Activated CD4-positive, alpha-beta T cell treated with anti-CD3 and anti-CD28 coated beads for 24 hours (primary cell): ENCODE measurements at places on chromosomes 16 and 17.

GRCh38 chr16:85474621-85475217 is 138.4 kb upstream of the GSE1 start:
- no peak for DNase-seq

DNA sequence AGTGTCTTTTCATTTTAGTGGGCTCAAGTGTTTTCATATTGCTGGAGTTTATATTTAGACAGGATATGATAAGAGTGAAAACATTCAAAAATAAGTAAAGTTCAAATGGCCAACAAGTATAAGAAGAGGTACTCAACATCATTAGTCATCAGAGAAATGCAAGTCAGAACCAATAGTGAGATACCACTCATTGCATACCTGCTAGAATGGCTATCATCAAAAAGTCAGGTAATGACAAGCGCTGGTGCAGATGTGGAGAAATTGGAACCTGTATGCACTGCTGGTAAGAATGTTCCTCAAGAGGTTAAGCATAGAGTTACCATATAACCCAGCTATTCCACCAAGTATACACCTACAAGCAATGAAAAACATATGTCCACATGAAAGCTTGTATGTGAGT is 87.8 kb downstream of the WNT3 start:
- no peak for DNase-seq

- no peak for DNase-seq
Observed at GRCh38 chr16:51152691-51153576, 1.9 kb upstream of the SALL1 start.

GRCh38 chr17:61314368-61315078 is 85.1 kb upstream of the TBX2 start:
- DNase-seq = no peak

- DNase-seq = no peak
Observed at GRCh38 chr17:39564211-39564848, 43.4 kb downstream of the NEUROD2 start.

DNA sequence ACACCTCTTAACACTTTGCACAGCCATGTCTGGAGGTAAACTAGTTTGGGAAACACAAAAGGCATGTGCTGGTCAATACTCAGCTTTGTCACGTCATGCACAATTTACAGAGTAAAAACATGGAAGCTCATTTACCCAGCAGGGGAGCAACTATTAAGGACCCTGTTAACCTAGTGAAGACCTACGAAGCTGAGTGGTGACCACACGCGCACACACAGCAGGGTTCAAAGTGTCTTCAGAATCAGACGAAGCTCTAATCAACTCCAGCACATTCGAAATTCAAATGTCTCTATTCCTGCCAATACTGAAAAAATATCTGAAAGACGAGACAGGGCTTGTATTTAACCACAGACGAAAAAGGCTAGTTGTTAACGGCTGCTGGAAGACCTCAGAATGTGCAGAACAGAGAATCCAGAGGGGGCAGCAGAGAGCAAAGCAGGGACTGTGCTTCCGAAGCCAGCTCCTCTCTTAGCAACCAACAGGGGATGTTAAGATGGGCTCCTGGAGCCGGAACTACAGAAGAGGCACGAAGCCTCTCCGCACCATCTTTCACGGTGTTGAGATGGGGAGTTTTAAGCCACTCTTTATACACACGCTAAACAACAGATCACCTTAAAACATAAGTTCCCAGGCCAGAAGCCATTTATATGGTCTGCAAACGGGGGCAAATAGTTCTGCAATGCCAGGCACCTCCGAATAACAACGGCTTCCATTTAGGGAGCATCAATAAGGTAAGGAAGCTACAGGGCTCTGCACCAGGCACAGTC is 45.7 kb downstream of the CMTM4 start:
- peak; percentile 75 for DNase-seq

DNA sequence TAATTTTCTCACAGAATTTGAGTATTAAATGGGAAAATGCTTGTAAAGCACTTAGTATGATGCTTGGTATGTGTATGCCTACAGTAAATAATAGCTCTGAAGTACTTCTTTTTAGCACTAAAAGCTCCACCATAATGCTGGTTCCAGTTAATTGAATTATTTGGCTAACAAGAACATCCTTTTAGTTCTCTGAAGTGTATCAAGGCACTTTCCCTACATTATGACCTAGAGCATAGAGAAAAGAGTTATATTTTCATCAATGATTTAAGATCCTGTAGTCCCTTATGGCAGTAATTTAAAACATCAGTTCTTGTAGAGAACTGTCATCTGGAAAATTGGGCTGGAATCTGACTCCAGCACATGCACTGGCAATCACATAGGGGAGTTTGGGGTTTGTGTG is 21.9 kb upstream of the PHAF1 start:
- DNase-seq = no peak

DNA sequence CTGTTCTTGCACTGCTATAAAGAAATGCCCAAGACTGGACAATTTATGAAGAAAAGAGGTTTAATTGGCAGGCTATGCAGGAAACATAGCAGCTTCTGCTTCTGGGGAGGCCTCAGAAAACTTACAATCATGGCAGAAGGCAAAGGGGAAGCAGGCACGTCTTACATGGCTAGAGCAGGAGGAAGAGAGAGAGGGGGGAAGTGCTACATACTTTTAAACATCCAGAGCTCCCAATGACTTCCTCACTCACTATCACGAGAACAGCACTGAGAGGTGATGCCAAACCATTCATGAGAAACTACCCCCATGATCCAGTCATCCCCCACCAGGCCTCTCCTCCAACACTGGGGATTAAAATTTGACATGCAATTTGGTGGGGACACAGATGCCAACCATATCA is 13.3 kb downstream of the WFIKKN2 start:
- no peak for DNase-seq

DNA sequence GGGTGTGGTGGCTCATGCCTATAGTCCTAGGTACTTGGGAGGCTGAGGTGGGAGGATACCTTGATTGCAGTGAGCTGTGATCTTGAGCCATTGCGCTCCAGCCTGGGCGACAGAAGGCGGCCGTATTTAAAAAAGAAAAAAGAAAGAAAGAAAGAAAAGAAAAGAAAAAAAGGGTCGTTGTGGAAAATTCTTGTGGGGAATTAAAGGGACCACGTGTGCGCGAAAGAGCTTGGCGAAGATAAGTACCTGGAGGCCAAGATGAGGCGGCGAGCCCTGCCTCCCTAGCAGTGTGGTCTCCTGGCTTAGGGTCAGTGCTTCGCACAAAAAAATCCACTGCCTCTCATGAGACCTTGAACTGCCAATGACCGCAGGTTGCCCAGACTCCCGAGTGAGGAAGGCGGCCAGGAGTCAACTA is 728 bp upstream of the NMT1 start:
- DNase-seq = no peak

GRCh38 chr16:84827131-84827574 is 7.4 kb downstream of the CRISPLD2 start:
- no peak for DNase-seq

DNA sequence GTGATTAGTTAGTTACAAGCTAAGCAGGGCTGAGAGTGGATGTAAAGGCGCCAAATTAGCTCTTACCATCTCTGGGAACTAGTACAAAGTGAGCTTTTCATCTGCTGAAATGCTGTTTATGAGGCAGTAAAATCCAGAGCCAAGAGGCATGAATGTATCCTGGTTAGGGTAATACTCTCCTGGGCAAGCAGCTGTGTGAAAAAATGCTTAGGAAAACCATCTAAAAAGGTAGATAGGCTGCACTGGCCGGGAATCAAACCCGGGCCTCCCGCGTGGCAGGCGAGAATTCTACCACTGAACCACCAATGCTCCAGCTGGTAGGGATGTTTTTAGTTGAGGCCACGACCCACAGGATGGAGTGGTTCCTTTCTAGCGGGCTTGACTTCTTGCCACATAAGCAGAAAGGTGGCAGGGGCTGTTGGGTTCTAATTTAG is 23.0 kb downstream of the VAC14 start:
- DNase-seq = no peak

GRCh38 chr17:39809221-39809620 is 54.9 kb downstream of the IKZF3 start:
- DNase-seq = no peak

DNA sequence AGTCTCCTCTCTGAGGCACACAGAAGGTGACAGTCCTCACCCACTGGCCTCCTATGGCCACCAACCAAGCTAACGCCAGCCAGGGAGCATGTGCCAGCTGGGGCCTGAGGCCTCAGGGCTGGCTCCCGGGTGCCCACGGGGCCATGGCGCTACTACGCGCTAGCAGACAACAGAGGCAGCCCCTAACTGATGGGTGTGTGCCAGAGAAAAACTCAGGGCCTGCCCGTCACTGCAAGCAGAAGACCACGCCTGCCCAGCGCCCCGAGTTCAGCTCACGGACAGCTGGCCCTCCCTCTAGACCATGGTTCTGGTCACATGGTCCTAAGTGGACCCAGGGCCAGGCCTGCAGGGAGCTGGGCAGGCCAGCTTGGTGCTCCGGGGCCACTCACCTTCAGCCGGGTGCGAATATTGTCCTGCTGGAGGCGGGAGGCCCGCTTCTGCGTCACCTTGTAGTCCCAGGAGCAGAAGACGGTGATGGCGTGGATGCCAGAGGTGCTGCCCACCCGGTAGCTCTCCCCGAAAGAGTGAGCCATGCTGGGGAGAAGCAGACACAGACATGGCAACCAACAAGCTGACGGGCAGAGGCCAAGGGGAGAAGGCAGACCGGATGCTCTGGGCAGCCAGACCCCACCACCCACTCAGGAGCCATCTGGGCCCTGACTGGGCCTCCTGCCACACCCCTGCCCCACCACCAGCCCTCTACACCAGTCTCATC is 6.2 kb downstream of the TMC6 start:
- DNase-seq = no peak

DNA sequence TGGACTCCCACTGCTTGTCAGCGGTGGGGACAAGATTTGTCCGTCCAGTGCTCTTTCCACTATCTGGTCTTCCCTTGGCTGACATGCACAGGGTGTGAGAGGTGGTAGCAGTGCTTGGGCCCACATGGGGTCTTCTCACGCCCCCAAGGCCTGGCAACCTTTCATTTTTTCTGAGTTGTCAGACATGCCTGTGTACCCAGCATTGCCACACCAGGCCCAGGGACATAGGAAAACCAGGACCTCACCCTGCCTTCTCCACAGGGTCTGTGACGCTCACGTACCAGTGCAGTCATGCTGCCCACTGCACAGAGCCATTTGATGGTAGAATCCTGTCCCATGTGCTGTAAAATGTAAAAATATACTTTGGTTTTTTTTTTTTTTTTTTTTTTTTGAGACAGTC is 57.8 kb downstream of the B9D1 start:
- no peak for DNase-seq

GRCh38 chr17:78716814-78717393 is 65.2 kb downstream of the CYTH1 start:
- no peak for DNase-seq

DNA sequence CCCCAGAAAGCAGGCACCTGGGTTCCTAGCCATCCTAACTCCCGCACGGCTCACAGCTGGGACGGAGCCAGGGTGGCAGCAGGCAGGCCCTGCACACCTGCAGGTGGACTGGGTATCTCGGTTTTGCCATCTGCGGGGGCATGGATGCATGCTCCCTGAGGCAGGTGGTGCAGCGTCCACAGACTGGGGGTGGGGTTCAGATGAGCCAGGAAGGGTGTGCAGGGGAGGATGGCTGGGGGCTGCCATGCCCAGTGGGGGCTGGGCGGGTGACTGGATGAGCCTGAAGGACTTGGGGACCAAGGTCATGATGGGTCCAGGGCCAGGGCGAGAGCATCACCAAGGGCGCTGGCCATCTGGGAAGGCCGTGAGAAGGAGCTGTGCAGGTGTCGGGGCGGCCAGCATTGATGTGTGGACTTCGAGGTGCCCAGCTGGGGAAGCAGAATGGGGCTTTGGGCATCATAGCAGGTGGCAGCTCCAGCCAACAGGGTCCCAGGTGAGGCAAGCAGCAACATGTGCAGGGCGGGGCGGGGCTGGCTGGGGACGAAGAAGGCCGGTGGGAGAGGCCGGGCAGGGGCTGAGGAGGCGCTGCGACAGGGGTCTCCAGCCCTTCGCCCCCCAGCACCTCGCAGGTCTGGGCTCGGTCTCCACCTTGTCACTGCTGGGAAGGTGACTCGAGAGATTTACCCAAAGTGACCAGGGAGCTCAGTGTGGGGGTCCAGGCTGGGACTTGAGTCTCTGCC is 41.0 kb upstream of the ZNF469 start:
- DNase-seq = no peak

DNA sequence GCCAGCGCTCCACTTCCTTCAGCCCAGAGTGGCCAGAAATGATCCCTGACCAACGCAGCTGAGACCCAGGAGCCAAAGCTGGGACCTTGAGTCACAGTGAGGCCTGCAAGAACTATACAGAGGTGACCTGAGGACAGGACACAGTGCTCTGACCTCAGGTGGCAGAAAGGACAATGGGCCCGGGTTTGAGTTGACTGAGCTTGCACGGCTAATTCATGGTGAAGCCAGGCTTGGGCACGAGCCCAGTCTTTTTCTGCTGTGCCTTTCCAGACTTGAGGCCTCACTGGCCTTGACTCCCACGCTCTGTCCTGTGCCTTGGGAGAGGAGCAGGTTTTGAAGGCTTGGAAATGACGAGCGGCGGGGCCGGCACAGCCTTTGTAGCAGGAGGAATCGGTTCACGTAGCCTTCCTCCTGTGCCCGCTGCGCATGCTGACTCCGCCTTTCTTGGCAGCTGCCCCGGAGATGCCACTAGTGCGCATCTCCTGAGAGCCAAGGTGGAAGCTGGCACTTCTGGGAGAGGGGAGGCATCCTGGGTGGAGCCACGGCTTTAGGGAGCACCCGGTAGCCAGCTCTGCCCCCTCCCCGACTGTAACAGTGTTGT is 34.9 kb downstream of the NDEL1 start:
- DNase-seq = no peak

DNA sequence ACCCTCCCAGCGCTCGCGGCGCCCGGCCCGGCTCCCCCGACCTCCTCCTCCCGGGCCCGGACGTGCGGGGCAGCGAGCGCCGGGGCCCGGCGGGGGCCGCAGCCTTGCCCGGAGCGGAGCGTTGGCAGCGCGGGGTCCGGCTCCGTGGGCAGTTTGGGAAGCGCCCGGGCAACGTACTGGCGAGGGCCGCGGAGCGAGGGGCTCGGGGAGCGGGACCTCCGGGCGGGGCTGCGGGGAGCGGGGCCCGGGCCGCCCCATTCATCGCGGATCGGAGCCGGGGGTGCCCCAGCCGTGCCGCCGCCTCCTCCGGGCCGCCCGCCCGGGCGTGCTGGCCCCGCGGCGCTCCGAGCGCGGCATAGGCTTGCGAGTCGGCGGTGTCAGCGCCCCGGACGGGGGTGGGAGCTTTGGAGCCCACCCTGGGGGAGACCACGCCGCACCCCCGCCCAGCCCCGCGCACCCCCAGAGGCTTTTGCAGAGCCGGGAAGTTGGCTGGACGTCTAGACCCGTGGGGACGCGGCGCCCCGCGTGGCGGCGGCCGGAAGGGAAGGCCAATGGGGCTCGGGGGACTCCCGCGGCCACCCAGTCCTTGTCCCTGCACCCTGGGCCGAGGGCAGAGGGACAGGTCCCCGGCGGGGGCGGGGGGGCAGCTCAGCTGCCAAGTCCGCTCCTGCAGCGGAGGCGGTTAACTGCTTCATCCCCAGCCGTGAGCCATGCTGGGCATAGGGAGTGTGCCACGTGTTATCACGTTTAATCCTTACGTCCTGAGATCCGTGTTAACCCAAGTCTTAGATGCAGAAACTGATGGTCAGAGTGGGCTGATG is 852 bp downstream of the ZNF469 start:
- no peak for DNase-seq

GRCh38 chr17:71765437-71765836 is 355.4 kb upstream of the SOX9 start:
- DNase-seq = no peak

GRCh38 chr17:58669853-58670252 is 22.0 kb downstream of the TEX14 start:
- DNase-seq = no peak
